ENCODE measurements at places on chromosomes 6 and 20. TPM values are rescaled to one million over a fixed set of nuclear protein-coding genes. Genes with fewer than 3 reads are reported as not detected.
A peak's percentile ranks its signal among the peaks of the same experiment; 100 is the strongest.

DNA sequence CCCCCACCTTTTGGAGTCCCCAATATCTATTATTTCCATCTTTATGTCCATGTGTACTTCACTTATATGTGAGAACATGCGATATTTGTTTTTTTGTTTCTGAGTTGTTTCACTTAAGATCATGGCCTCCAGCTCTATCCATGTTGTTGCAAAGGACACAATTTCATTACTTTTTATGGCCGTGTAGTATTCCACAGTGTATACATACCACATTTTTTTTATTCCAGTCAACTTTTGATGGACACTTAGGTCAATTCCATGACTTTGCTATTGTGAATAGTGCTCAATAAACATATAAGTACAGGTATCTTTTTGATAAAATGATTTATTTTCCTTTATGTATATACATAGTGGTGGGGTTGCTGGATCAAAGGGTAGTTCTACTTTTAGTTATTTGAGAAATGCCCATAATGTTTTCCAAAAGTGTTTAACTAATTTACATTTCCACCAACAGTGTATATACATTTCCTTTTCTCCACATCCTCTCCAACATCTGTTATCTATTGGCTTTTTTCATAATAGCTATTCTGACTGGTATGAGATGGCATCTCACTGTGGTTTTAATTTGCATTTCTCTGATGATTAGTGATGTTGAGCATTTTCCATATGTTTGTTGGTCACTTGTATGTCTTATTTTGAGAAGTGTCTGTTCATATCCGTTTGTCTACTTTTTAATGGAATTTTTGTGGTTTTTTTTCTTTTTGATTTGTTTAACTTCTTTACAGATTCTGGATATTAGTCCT, 34.0 kb upstream of the COL10A1 start:
- DNase-seq, result no peak

DNA sequence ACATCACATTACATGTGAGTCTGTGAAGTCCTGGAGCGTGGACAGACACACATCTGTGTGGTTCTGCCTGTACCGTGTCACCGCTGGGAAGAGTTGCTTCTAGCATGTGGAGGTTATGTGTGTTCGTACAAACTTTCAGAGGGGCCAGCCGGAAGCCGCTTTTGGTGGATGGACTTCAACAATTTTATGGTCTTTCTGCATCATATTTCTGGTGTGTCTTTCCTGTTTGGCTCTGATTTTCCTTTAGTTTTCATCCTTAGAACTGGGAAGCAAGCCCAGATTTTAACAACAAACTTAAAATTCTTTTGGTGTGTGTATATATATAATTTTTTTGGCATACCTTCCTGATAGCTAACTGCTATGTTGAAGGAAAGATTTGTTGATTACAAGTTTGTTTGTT, 71.2 kb downstream of the TIAM2 start:
- no peak for DNase-seq

- no peak for DNase-seq
Measured at GRCh38 chr6:42113936-42114636, 28.3 kb downstream of the C6orf132 start.

Gene FGD2
- total RNA-seq, result 0.04 TPM

Gene KCNK17
- 1.4 TPM for total RNA-seq

Gene SAMD3
- total RNA-seq, result 11.5 TPM

GRCh38 chr6:41720262-41720620, 15.2 kb downstream of the TFEB start:
- DNase-seq, result no peak

Gene APCDD1L
- 2.6 TPM for total RNA-seq

Gene ARMC12
- total RNA-seq, result 3.0 TPM

Gene OR2B6
- not detected for total RNA-seq

Gene TTI1
- 52.9 TPM for total RNA-seq

DNA sequence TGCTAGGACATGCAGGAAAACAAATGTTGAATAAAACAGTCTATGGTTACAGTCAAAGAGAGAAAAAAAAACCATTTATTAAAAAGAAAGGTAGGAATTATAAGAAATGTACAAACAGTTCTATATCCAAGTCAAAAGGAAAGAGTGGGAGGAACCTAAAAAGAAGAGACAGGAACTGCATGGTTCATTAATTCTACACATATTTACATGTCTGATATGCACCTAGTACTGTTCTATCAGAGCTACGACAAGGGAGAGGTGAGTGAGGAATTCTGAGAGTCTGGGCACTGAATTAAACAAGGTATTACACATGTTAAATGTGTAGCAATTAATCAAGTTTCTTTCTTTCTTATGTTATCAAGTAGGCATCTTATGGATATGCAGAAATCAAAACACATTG, 41.9 kb downstream of the SYCP2 start:
- DNase-seq, result no peak

- peak; percentile 48 for DNase-seq
Measured at GRCh38 chr6:28865401-28866204, 58.2 kb downstream of the TRIM27 start.

DNA sequence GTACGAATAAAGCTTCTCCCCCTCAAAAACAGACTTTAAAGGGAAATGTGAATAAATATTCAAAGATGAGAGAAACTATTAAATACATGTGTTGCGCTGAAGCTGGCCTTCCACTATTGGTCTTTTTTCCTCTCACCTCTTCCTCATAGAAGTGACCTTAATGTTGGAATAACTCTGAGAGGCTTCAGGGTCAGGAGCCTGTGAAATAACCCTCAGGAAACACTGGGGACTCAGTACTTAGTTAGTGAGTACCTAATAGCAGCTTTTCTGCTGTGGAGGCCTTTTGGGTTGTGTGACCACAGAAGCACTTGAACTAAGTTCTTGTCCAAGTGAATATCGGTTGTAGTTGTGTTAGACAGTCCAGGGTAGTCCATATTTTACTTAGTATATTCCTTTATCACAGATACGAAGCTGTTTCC, 799 bp upstream of the SHPRH start:
- no peak for DNase-seq

Gene FRS3
- total RNA-seq, result 2.2 TPM

- DNase-seq, result no peak
Measured at GRCh38 chr6:156980515-156980914, 203.3 kb downstream of the ARID1B start.

DNA sequence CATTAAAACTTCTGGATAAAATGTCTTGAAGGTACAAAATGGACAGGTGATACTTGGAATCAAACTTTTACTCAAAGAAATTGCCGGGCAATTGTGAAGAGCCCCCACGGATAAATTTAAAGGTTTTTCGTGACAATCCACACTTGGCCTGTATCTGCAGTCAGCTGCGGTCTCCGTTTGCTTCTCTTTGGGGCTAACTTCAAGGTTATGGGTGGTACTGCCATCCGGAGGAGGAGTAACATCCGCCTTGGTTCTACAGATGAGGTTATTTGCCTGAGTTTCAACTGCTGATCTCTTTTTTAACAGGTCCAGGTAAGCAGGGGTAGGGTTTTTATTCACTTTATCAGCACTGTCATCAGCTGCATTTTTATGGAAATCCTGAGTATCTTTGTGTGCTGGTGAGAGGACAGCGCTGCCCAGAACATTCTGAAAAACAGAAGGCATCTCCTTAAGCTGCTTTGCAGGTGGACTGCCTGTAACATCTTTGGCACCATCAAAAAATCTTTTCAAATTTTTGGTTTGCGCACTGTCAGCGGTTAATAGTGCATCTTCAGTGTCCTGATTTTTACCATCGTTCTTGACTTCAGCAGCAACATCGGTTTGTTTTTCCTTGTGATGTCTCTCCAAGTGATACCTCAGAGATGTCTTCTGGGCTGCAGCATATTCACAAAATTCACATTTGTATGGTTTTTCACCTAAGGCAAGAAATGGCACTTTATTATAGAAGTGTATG, 16.9 kb downstream of the ZNF217 start:
- no peak for DNase-seq

DNA sequence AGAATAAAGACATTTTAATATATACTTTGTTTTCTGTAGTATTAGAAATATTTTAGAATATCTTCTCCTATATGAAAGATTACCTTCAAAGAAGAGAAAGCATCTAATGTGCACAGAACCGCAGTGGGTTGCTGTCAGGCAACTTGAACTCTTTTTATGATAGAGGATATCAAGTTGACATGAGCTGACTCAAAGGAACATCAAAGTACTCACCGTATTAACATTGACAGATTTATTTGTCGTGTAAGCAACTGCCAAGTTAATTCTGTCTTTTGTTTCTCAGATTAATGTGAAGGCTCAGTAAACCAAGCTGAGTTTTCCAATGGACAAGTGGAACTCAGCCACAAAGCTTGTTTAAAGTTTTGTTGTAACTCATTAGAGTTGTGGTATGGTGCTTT, 2.2 kb upstream of the GINM1 start:
- DNase-seq, result no peak

Gene SCRT2
- 0.03 TPM for total RNA-seq

DNA sequence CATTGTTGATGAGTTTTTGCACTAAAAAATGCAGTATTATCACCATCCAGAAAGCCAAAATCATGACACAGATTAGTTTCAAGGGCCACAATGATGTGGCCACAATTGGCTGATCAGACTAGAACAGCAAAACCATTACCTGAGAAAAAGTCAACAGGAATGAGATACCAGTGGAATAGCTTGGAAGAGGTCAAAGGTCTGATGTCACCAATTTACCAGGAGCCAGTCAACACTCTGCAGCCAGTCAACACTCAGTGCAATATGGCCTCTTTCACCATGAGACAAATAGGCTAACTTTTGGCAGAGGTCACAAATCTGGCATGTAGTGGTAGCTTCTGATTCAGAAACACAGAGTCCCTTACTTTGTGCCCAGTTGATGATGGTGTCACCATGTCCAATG, 7.5 kb upstream of the ASIP start:
- DNase-seq, result no peak

DNA sequence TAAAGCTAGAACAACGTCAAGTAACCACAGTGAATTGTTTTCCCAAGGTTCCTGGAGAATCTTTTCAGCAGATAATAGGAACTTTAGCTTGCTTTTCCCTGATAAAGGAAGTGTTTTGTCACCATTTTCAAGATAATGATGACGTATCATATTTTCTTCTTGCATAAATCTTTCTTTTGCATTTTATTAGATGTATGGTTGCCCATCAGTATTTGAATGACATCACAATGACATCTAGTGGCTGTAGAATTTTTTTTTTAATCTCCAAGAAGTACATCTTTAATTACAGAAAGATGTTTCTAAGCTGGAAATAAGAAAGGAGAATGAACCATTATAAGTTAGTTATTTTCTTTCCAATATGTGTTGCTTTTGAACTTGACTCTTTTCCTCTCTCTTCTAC, 83.0 kb downstream of the CENPW start:
- DNase-seq, result no peak

GRCh38 chr6:162615016-162615705, 112.4 kb downstream of the PRKN start:
- DNase-seq, result no peak

Gene NKX2-2
- not detected for total RNA-seq

- DNase-seq, result no peak
Measured at GRCh38 chr6:145544041-145544440, 191.3 kb downstream of the EPM2A start.

Data from H7 (cell line).